ENCODE measurements at places on chromosomes 13 and 19.

GRCh38 chr13:79492313-79492798, 11.4 kb downstream of the NDFIP2 start:
- DNase-seq = no peak

DNA sequence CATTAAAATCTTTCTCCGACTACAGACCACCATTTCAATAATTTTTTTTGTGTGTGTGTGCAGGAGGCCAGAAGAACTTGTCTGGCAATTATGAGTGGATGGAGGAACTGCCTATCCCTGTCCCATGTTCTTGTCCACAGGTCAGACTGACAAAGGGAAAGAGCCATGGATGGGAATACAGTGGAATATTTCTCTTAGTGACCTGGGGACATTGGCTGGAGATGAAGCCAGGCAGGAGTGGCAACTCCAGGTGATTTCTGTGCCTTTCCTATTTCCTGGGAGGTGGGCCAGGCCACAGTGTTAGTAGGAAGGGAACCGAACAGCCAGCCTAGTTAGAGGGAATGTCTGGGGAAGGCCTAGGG, 3.7 kb downstream of the PSG9 start:
- DNase-seq = no peak

GRCh38 chr19:55319785-55320184, 5.4 kb downstream of the TMEM150B start:
- no peak for DNase-seq

DNA sequence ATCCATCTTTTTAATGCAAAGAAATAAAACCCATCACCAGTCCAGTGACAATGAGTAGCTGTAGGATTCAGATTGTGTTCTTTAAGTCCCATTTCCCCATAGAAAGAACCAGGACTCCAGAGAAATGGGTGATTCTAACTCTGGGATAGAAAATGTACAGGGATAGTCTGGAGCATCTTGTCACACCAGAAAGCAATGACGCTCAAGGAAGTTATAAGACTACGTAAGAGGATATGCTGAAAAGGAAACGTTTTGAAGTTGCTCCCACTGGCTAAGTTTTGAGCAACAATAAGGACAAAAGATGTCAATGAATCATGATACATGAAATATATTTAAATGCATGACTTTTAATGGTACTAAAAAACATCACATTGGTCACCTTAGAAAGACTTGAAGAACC, 360.1 kb downstream of the DLEU7 start:
- DNase-seq = no peak

- DNase-seq = no peak
These were observed 1301.5 kb upstream of the ATXN8OS start for GRCh38 chr13:68806125-68806524.

All from astrocyte of the cerebellum (primary cell).